ENCODE measurements at places on chromosomes 11 and 22.

GRCh38 chr22:46958658-46959057 is 196.2 kb downstream of the TBC1D22A start:
- no peak for DNase-seq

DNA sequence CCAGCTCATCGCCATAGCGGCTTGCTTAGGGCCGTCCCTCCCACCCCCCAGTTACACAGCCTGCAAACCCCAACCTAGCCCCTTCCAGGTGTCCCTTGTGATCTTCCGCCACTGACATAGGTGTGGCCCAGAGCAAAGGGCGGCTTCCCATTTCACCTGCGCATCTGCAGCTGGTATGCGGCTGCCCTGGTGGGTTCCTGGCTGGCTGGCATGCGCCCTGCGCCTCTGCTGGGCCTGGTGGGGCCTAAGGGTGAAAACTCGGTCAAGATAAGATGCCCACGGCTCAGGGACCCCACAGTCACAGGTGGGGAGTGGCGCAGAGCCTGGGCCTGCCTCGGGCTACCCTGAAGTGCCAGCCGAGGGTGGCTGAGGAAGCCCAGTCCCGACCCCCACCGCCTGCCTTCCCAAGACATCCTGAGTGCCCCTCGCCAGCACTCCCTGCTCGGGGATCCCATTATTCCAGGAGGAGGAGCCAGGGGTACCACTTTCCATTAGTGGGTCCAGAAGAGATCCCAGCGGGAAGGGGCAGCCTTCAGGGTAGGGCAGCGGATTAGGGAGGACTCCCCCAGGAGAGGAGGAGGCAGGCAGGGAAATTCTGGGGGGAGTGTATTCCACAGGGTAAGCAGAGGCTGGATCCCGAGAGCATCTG is 36.9 kb upstream of the KCNQ1OT1 start:
- DNase-seq = no peak

GRCh38 chr11:13952221-13952620 is 10.3 kb upstream of the SPON1 start:
- DNase-seq = no peak

GRCh38 chr22:49483281-49483870 is 344.3 kb downstream of the BRD1 start:
- no peak for DNase-seq

GRCh38 chr22:46293577-46294260 is 3.0 kb upstream of the GTSE1 start:
- peak; percentile 73 for DNase-seq

DNA sequence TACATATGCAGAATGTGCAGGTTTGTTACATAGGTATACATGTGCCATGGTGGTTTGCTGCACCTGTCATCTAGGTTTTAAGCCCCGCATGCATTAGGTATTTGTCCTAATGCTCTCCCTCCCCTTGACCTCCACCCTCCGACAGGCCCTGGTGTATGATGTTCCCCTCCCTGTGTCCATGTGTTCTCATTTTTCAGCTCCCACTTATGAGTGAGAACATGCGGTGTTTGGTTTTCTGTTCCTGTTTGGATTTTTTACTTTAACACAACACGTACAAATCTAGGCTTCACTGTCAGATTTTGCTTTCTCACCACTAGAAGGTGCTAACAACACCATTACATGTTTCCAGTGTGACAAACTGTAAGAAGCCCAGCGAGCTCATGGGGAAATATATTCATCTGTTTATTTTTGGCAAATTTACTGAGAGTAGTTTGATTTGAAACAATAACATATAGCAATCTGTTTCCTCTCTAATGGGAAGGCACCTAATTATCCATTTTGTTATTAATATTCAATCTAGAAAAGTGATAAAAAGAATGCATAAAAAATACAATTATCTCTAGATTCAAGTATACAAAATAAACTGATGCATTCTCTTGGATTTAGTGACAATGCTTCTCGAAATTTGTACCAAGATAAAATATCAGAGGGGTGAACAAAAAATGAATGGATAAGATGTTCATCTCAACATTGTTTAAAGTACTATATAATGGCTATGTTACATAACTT is 23.2 kb upstream of the BIRC3 start:
- DNase-seq = peak; percentile 65

DNA sequence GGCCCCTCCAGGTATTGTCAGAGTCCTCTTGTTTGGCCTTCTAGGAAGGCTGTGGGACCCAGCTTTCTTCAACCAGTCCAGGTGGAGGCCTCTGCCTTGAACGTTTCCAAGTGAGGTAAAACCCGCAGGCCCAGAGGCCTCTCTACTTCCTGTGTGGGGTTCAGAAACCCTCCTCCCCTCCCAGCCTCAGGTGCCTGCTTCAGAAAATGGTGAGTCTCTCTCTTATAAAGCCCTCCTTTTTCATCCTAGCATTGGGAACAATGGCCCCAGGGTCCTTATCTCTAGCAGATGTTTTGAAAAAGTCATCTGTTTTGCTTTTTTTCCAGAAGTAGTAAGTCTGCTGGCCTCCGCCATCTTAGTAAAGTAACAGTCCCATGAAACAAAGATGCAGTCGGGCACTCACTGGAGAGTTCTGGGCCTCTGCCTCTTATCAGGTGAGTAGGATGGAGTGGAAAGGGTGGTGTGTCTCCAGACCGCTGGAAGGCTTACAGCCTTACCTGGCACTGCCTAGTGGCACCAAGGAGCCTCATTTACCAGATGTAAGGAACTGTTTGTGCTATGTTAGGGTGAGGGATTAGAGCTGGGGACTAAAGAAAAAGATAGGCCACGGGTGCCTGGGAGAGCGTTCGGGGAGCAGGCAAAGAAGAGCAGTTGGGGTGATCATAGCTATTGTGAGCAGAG is at the start of gene CD3E:
Gene CD3E, plus strand, starts transcription at position 163 of the 681 bp plus-strand sequence. Its CDS starts 223 bp downstream, at position 386.
- no peak for DNase-seq

All from EH (cell line).